Fibroblast of skin of right biceps (primary cell): ENCODE measurements at places on chromosomes 4 and X.

GRCh38 chrX:28311466-28311865 lies 275.8 kb upstream of the IL1RAPL1 start:
- no peak for DNase-seq

DNA sequence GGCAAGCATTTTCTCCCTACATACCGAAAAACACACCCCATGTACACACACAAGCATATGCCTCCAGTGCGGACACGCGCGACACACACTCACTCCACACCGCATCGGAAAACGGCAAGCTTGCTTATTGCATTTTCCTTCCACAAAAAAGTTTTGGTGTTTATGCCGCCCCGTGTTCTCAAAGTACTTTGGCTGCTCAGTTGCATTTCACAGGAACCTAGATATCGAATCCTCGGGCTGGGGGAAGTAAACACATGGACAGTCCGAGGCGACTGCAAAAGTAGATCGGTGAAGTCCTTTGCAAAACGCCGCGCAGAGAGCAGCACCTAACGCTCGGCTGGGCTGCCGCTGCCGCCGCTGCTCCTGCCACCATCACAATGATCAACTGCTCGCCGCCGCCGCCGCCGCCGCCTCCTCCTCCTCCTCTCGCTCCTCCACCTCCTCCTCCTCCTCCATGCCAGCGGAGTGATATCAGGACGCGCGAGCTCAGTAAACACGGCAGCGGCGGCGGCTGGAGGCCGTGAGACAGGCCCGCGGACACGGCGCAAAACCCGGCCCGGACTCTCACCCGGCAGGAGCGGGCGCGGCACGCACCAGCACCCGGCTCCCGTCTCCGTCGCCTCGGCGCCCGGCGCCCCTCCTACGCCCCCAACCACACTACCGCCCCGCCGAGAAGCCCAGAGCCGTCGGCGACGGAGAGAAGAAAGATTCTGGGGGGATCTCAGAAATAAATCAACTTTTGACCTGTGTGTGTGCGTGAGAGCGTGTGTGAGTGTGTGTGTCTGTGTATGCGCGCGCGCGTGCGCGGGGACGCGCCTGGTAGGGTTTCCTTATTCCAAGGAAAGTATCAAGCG lies at the start of gene MAML3:
Gene MAML3, minus strand, starts transcription at position 467 of the 854 bp plus-strand sequence. CDS start 857 bp downstream, outside the sequence.
- peak; percentile 98 for DNase-seq

DNA sequence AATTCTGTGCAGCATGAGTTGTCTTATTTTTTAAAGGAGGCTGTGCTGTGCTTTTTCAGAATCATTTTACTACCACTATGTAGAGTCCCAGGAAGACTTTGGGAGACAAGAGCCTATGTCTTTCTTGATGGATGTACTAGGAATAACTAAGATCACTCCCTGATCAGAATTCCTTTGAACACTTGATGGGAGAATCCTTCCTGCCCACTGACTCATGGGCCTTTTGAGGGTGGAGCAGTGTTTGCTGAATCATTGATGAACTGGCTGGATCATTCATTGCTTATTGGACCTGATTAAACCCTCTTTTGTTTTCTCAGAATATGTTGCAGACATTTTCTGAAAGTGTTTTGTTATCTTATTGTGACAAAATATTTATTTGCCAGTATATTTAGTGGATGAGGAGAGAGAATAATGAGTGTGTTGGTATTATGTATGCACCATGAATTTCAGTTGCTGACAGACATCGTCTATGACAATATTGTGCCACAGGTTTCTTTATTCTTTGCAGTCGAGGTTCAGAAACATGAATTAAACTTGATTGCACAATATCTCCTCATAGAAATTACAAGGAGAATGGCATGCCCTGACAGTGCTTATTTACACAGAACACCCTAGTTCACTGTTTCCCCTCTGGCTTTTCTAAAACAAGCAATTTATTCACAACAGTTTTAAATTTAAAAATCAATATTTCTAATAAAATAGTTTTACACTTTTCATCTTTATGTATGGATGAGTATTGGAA lies 36.3 kb downstream of the POU4F2 start:
- no peak for DNase-seq

DNA sequence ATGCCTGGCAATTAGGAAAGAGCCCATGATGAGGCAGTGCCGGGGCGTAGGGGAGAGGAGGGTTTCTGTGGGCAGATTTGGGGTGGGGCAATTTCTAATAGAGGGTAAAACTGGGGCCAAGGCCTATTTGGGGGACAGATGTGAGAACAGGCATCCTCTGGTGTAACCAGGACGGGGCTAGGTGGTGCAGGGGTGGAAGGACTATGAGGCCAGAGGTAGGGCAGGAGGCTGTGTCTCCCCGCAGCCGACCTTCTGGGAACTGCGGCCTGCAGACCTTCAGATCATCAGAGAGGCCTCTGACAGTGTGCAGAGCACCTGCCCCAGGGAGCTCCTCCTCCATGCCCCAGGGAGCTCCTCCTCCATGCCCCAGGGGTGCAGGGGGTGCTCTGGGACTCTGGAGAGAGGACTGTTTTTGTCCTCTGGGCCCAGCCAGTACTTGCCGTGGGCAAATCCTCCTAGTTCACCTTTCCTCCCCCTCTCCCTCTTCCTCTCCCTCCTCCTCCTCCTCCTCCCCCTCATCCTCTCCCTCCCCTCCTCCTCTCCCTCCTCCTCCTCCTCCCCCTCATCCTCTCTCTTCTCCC lies 101.9 kb downstream of the SORCS2 start:
- DNase-seq, result no peak
